ENCODE measurements at places on chromosomes 2 and 18.

- DNase-seq: no peak
Observed at GRCh38 chr18:14908541-14908940, 160.6 kb downstream of the ANKRD30B start.

DNA sequence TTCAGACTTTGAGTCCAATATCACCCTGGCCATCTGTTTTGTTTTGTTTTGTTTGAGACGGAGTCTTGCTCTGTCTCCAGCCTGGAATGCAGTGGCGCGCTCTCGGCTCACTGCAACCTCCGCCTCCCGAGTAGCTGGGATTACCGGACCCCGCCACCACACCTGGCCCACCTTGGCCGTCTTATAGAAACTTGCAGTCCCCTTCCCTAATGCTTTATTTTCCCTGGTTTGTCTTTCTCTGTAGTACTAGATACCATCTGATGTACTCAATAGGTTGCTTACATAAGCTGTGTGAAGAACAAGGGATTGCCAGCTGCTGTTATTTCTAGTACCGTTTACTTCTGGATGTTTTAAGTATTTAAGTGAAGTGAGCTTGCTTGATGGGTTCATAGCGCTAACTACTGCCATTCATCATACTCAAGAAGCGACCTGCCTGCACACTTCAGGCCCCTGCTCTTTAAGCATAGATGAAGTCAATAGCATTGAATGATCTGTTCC is 1.2 kb downstream of the RPL31 start:
- no peak for DNase-seq

DNA sequence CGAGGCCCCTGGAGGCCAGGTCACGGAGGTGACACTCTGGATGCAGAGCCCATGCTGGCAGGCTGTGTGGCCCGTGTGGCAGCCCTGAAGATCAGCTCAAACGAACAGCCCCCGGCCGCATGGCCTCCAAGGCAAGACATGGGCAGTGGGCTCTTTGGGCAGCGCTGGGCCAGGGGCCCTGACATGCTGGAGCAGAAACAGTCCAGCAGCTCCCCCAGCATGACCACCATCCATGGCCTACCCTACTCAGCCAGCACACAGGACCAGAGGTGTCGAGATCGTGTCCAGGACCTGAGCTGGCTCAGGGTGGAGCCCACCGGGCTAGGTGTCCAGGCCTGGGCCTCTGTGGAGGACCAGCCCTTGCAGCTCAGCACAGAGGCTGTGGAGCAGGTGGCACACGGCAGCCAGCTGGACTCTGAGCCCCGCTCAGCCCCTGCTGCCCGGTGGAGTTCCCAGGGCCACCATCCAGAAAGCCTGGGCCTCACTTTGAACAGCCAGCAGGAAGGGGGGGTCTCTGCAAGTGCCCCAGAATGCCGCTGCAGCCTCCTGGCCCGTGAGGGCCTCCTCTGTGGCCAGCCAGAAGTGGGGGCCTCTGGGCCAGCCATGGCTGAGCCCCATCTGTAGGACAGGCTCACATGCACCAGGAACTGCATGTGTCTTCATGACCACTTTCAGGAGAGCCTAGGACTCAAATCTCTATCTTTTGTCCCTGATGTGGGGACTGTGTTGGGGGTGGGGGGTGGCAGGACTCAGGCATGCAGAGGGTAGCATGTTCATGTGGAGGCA is 8.9 kb downstream of the AMER3 start:
- no peak for DNase-seq

DNA sequence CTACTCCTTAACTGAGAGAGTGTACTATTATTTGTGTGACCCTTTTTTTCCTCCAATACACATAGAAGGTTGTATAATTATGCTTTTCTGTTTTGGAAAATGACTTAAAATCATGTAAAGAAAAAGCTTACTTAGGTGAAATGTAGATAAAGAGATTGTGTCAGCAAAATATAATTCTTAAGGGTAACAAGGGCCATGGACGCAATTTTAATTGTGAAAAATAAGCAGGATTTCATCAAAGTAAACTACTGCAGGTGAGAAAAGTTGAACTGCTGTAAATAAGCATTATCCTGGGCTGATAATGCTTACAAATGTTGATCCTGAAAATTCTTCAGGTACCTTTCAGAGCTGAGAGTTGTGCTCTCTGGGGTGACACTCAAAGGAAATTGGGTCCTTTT is 141.5 kb downstream of the RPIA start:
- DNase-seq: no peak

- DNase-seq: no peak
Observed at GRCh38 chr2:128166746-128167353, 75.8 kb downstream of the UGGT1 start.

- no peak for DNase-seq
Observed at GRCh38 chr2:101737478-101738255, 40.2 kb downstream of the MAP4K4 start.

GRCh38 chr18:67217551-67218166 is 298.9 kb downstream of the DSEL start:
- DNase-seq: peak; percentile 59

- DNase-seq: no peak
Observed at GRCh38 chr2:63189026-63189425, 138.4 kb downstream of the OTX1 start.

DNA sequence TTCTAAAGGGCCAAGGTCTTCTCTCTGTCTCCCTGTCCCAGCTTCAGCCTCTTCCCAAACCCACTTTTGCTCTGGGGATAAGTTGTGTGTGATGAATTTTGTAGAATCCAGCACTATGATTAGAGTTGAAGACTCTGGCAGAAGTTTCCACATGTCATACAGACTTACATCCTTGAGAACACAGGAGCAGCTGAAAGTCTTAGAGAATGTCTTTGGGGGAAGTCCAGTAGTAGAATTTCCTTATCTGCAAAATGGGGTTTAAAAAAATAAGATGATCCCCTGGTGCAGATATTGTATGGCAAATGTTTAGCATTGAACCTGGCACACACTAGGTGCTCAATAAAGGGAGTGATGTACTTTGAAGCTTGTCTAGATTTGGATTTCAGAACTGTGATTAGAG is 65.2 kb downstream of the TMEM247 start:
- DNase-seq: no peak

- DNase-seq: no peak
Observed at GRCh38 chr2:97669448-97669847, at the start of gene C2orf92. C2orf92 (plus strand) TSS chr2:97669713; CDS start chr2:97669789, 76 bp downstream.

GRCh38 chr2:96956211-96956610 is 30.2 kb downstream of the FAM178B start:
- no peak for DNase-seq

DNA sequence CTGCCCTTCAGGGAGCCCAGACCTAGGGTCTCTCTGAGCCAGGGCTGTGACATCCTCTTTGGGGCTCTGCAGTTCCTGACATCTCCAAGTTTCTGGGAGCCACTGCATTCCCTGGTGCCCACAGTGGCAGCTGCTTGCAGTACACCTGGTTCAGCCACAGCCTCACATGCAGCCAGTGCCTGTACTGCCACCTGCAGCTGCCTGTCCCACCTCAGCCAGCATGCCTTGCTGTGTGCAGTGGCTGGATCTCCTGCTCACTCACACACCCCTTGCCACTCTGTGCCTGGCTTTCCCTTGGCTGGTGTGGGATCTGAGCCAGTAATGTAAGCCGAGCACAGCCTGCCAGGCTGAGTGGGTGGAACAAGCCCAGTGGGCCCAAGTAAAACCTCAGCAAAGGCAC is 1288.7 kb downstream of the CNTNAP5 start:
- DNase-seq: no peak

DNA sequence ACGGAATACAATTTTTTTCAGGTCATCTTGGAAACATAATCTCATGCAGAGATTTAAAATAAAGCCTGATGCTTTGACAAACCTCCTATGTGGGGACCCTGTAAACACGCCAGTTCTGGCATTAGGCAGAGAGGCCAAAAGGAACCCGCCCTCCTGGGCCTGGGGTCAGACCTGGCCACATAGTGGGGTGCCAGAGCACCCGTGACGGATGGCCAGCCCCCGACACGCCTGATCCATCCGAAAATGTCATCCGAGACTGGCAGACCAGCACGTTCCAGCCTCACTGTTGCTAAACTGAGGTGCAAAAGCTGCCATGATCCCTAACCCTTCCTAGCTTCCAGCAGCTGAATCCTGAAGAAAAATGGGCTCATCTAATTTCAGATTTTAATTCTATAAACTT is 222.6 kb upstream of the SALL3 start:
- DNase-seq: no peak

DNA sequence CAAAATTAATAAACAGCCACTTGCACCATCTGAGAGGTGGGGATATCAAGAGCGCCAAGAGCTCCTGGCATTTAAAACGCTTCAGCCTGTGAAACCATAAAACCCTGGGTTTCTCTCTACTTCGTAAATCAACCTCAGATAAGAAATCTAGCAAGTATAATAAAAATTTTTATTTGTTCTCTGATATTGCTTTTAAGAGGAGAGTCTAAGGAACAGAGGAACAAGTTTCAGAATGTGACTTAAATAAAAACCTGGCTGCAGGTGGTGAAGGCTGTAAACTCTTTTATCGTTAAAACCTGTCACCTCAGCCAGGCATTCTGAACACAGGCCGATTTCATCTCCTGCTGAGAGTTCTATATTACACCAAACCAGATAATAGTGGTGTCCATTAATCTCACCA is 9.9 kb downstream of the DYTN start:
- DNase-seq: no peak

GRCh38 chr2:128551435-128551834 is 232.8 kb upstream of the HS6ST1 start:
- DNase-seq: no peak

GRCh38 chr2:43152741-43153647 is 73.4 kb downstream of the ZFP36L2 start:
- DNase-seq: no peak

DNA sequence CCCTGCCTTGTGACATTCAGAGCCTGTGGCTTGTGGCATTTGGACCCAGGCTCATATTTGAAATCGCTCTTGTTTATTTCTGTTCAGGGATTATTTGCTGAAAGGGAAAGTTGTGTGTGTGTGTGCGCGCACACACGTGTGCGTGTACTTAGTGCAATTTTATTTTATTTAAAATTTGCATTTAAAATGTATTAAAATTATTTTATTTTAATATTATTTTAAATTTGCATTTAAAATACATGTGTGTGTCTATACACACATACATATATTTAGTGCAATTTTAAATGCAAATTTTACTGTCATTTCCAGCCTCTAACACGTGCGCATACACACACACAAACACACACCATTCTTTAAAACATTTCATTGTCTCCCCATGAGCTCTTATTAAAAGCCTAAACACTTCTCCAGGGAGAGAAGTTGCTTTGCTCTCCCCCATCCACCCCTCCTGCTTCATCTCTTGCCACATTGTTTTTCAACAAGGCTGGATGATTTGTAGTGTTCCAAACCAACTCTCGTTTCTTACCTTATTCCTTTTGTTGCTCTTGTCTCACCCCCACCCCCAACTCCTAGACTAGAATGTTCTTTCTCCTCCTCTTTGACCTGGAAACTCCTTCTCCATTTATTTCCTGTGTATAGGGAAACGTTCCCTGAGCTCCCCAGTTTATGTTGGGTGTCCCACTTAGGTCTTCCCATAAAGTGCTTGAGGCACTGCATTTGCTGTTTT is 3.8 kb upstream of the CCDC68 start:
- DNase-seq: no peak

GRCh38 chr2:218216336-218216673 is 684 bp upstream of the ARPC2 start:
- DNase-seq: no peak

DNA sequence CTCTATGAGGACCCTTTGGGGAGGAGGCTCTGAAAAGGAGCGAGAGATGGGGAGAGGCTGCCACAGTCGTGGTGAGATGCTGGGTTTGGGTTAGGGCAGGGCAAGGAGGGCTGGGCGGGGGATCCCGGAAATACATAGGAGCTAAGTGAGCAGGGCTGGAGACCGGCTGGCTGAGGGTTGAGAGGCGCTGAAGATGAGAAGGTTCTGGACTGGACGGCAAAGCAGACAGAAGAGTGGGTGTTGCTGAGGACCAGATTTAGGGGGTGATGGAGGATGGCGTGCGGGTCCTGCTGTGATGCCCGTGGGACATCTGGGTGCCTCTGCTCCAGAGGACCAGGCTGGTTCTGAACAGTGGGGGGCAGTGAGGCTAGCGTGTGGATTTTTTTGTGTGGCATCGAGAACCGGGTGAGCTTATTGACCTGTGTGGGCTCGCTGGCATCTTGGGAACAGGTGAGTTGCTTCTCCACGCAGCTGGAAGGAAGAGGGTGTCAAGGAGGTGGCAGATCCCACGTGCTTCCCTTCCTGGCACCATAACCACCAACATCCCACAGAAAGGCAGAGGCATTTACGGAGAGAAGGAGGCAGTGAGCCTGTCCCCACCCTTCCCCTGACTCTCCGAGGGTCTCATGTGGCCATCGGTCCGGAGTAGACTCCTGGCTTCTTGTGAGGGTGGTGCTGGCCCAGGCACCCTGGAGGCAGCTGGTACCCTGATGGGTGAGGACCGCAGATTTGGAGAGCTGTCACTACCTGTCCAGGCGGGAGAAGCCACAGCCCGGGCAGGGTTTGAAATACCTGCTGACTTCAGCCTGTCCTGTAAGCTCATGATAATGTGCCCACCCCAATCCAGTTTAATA is 70.3 kb downstream of the ASB1 start:
- DNase-seq: no peak

- no peak for DNase-seq
Observed at GRCh38 chr2:84832772-84833461, 48.0 kb downstream of the TRABD2A start.

GRCh38 chr2:239947729-239948045 is 77.5 kb downstream of the NDUFA10 start:
- DNase-seq: no peak

DNA sequence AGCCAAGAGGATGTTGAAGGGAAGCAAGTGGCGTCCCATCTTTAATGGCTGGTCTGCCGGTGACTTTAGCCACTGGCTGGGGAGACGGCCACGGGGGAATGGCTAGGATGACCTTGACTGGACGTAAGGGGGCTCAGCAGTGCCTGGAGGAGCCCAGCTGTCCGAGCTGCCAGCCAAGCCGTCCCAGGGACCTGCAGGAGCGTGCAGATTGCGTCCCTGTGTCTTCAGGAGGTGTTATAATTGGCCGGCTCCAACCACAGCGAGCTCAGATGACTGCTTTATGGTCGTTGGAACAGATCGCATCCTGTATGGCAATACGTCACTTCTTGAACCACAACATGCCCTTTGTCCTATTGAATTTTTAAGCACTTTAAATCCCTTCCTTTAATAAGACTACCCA is 204.6 kb downstream of the EIPR1 start:
- DNase-seq: no peak

DNA sequence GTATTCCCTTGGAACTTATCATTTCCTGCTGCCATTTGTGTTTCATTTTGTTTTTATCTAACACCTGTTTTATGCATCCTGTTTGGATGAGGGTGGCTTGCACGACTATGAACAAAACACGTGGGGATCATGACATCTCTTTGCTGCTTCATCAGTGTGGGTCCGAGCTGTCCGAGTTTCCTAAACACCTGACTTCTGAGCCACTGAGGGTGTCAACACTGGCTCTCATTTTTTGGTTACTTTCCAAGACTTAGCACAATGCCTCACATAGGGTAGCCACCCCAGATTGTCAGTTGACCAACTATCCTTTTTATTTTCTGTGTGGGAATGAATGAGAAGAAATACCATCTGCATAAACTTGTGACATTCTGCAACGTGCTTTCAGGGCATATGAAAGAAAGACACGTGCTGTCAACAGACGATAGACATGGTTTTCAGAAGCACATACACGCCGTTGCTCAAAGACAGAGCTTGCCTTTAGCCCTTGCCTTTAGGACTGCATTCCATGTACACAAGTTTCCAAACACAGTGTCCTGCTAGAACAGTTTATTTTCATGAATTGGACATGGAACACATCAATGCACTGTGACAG is 166.7 kb downstream of the MYT1L start:
- no peak for DNase-seq

GRCh38 chr2:180938451-180938850 is 42.0 kb upstream of the UBE2E3 start:
- no peak for DNase-seq

Data from cerebellum (tissue), 4 donors.